ENCODE measurements at places on chromosomes 5 and 9. TPM values are rescaled to one million over a fixed set of nuclear protein-coding genes. Genes with fewer than 3 reads are reported as not detected.

The CDC20B gene
- not detected for total RNA-seq

The RUFY1 gene
- total RNA-seq: 24.5 TPM

The SNCAIP gene
- 1.7 TPM for total RNA-seq

The SETD9 gene
- 18.9 TPM for total RNA-seq

The DAB2IP gene
- 54.8 TPM for total RNA-seq

The PSD2 gene
- not detected for total RNA-seq

The IL6ST gene
- total RNA-seq: 153 TPM

The ELOVL7 gene
- 0.40 TPM for total RNA-seq

The GKAP1 gene
- total RNA-seq: 25.3 TPM

The FOXD4L4 gene
- not detected for total RNA-seq

The ABL1 gene
- 33.3 TPM for total RNA-seq

The PCDHA10 gene
- 0.15 TPM for total RNA-seq

The LMX1B gene
- total RNA-seq: 0.74 TPM

The BASP1 gene
- total RNA-seq: 2.0 TPM

The NLN gene
- 14.1 TPM for total RNA-seq

The ARL14EPL gene
- not detected for total RNA-seq

Measured in left ventricle myocardium superior (tissue), 1 donor.